GM12878 (cell line): ENCODE measurements at places on chromosomes 12 and 14. TPM values are rescaled to one million over a fixed set of nuclear protein-coding genes. Genes with fewer than 3 reads are reported as not detected.

TMEM233 gene
- not detected in 2 replicates for polyA plus RNA-seq

UNC79 gene
- polyA plus RNA-seq: 0.07 and 0.29 TPM in 2 replicates

RFLNA gene
- polyA plus RNA-seq: not detected in 2 replicates

DBX2 gene
- polyA plus RNA-seq: not detected in 2 replicates

LUM gene
- 0.09 and 0.30 TPM in 2 replicates for polyA plus RNA-seq

DEPDC4 gene
- polyA plus RNA-seq: 3.7 and 4.7 TPM in 2 replicates

TCL1A gene
- polyA plus RNA-seq: 130 and 133 TPM in 2 replicates

HOXC9 gene
- not detected in 2 replicates for polyA plus RNA-seq

OR11G2 gene
- polyA plus RNA-seq: 0.04 and 0.08 TPM in 2 replicates

SRRM4 gene
- polyA plus RNA-seq: not detected in 2 replicates
